ENCODE measurements at places on chromosomes 11 and 22. TPM values are rescaled to one million over a fixed set of nuclear protein-coding genes. Genes with fewer than 3 reads are reported as not detected.

The CHADL gene
- 0.47 TPM for total RNA-seq

The ALKBH3 gene
- total RNA-seq, result 38.3 TPM

The SAA2 gene
- total RNA-seq, result not detected

The FUT4 gene
- 8.3 TPM for total RNA-seq

The KRTAP5-10 gene
- total RNA-seq, result not detected

The PRDM11 gene
- total RNA-seq, result 1.4 TPM

The DENND6B gene
- 1.4 TPM for total RNA-seq

The LIF gene
- 511 TPM for total RNA-seq

The ZW10 gene
- total RNA-seq, result 24.2 TPM

The TEF gene
- total RNA-seq, result 2.1 TPM

The CADM1 gene
- total RNA-seq, result 0.72 TPM

The RAPSN gene
- 0.42 TPM for total RNA-seq

The CCDC87 gene
- 0.21 TPM for total RNA-seq

The OR10D3 gene
- total RNA-seq, result not detected

The PTPRCAP gene
- total RNA-seq, result 90.3 TPM

The DRD2 gene
- not detected for total RNA-seq

The CHRNA10 gene
- total RNA-seq, result 2.7 TPM

The ACR gene
- total RNA-seq, result not detected

The OR52H1 gene
- not detected for total RNA-seq

The KDELR3 gene
- total RNA-seq, result 1.3 TPM

The PI4KA gene
- 78.4 TPM for total RNA-seq

The CABP4 gene
- total RNA-seq, result 0.68 TPM

The C22orf15 gene
- total RNA-seq, result 0.16 TPM

The UBQLNL gene
- total RNA-seq, result not detected

The DNAJB13 gene
- 1.0 TPM for total RNA-seq

The C11orf87 gene
- total RNA-seq, result not detected

The OR10AG1 gene
- not detected for total RNA-seq

The RELA gene
- total RNA-seq, result 95.7 TPM

The MUC5AC gene
- not detected for total RNA-seq

The POU2AF1 gene
- 68.9 TPM for total RNA-seq

The HBE1 gene
- not detected for total RNA-seq

The TSSK2 gene
- total RNA-seq, result not detected

The OR8D4 gene
- not detected for total RNA-seq

The FADD gene
- total RNA-seq, result 44.4 TPM

The CYP2D6 gene
- 3.8 TPM for total RNA-seq

The LRRC56 gene
- total RNA-seq, result 2.3 TPM

The UBXN1 gene
- 121 TPM for total RNA-seq

The PYGM gene
- total RNA-seq, result 3.1 TPM

The C11orf52 gene
- not detected for total RNA-seq

The RIN1 gene
- total RNA-seq, result 1.1 TPM

The VWCE gene
- total RNA-seq, result 12.4 TPM

The KCTD14 gene
- not detected for total RNA-seq

The KCNQ1 gene
- total RNA-seq, result 6.4 TPM

The HOATZ gene
- not detected for total RNA-seq

The GAL3ST1 gene
- total RNA-seq, result not detected

The FIBIN gene
- not detected for total RNA-seq
